CD4-positive, alpha-beta T cell treated with Interleukin-17A for 4 hours (primary cell): ENCODE measurements at places on chromosomes 6 and 20.

DNA sequence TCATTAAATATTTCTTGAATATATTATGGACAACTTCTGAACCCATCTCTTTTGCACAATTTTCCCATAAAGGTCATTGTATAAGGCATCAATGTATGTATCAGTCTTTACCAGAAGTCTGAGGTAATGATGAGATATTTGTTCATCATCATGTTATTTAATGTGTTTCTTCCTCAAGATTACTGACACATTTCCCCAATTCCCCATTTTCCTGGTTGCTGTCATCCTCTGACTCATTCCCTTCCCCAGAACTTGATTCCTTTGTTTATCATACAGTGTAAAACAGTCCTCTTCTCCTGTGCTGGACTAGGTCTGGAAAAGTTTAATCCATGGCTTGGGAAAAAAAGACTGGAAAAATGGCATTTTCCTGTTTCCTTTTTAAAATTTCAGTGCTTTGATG lies 107.9 kb upstream of the FLRT3 start:
- DNase-seq, result no peak

GRCh38 chr20:20070871-20071726 lies 18.8 kb downstream of the CFAP61 start:
- no peak for DNase-seq

GRCh38 chr6:130366107-130367005 lies 539 bp downstream of the TMEM200A start:
- peak; percentile 52 for DNase-seq

- DNase-seq, result no peak
Measured at GRCh38 chr6:17311595-17312311, 30.6 kb downstream of the RBM24 start.

DNA sequence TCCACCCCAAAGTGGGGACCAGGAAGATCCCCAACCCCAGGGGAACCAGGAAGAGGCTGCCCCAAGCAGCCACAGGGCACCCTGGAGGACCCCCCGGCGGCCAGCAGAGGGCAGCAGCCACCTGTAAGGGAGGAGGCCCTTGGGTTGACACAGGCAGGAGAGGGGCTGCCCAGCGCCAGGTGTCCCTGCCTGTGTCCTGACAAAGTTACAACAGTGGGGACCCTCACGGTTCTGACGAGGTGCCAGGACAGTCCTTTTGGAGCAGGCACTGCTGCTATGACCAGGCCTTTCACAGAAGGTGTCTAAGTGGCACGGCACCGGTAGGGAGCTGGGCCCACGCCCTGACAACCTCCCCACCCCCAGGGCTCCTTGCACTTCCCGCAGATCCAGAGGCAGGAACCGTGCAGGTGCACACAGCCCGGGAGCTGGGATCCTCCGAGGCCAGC lies 176.7 kb downstream of the BMP7 start:
- DNase-seq, result peak; percentile 60

- no peak for DNase-seq
Measured at GRCh38 chr6:105024803-105025202, 67.9 kb downstream of the LIN28B start.

DNA sequence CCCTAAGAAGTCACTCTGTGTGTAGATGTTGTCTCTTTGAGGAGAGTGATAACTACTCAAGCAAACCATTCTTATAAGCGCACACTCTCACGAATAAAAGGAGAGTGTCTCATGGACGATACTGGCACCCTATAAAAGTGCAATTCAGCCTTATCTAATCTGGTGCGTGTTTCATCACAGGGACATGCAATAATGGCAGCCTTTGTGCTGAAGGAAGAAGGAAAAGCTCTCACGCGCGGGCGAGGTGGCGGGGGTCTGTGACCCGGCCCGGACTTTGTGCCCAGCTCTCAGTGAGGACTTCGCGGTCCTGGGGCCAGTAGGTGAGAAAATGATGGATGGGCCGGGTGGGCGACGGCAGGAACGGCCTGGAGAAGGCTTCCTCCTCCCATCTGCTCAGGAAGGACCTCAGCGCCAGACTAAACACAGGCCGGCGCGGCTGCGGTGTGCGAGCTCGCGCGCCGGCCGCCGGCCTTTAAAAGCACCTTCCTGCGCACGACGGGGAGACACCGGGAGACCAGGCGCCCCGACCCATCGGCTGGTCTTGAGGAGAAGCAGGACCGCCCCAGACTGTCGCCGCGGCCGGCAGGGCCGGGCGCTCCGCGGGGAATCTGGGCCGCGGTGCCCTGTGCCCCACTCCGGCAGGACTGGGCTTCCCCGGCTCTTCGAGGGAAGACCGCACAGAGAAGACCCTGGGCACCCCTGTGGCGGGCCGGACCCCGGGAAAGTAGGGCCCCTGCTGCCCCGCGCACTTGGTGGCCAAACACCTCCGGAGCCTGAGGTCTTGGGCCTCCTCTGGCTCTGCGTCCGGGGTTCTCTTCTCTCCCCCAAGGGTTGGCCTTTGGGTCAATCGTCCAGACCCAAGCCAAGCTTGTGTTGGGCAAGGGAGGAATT lies 8.3 kb upstream of the FOXC1 start:
- DNase-seq, result no peak

DNA sequence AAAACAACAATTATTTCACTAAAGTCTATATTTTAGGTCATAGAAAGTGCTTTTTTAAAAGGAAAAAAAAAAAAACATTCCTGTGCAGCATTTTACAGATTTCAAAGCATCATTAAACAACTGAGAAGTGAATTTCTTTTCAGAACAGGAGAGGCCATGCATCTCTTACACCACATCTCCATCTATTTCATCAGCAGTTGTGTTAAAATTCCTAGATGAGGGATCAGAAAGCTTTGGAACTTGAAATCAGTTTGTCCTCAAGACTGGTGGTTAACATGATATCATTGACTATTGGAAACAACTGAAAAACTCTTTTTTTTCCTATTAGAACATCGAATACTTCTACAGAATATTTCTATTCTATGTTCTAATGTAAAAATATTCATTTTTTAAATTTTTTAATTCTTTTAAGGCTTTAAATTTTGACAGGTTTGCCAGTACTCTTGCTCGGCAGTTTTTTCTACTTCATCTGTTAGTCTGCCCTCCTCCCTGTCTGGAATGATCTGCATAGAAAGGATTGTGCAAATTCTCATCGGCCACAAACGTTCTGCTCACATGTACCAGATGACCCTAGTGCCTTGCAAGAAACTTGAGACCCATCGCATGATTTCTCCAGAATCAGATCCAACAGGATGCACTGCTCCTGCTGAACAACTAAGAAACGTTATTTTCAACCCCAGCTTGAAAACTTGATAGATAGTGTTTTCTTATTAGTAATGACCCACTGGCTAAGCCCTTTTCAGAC lies 411.0 kb upstream of the AGPAT4 start:
- no peak for DNase-seq

GRCh38 chr6:18506382-18507017 lies 119.3 kb downstream of the RNF144B start:
- no peak for DNase-seq

- no peak for DNase-seq
Measured at GRCh38 chr20:12467758-12468157, 541.0 kb upstream of the SPTLC3 start.

GRCh38 chr20:20463933-20464374 lies 96.0 kb downstream of the INSM1 start:
- DNase-seq, result no peak

DNA sequence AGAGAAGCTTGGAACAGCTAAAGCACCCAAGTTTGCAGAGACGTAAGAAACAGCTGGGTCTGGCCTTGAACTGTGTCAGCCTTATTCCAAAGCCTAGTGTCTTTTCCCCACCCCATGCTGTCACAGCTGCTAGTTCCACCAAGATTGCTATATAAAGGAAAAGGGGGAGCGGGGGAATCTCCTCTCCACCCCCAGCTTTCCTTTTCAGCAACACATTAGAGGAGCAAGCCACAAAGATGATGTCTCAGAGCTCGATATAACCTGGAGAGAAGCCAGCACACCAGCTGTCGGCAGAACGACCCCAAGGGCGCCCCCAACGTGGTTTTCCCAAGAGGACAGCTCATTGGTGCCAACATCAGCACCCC lies 36.5 kb downstream of the ATP9A start:
- no peak for DNase-seq

- DNase-seq, result no peak
Measured at GRCh38 chr6:113396730-113397129, 460.4 kb upstream of the MARCKS start.

- peak; percentile 39 for DNase-seq
Measured at GRCh38 chr6:113994934-113995342, 24.0 kb upstream of the HDAC2 start.

DNA sequence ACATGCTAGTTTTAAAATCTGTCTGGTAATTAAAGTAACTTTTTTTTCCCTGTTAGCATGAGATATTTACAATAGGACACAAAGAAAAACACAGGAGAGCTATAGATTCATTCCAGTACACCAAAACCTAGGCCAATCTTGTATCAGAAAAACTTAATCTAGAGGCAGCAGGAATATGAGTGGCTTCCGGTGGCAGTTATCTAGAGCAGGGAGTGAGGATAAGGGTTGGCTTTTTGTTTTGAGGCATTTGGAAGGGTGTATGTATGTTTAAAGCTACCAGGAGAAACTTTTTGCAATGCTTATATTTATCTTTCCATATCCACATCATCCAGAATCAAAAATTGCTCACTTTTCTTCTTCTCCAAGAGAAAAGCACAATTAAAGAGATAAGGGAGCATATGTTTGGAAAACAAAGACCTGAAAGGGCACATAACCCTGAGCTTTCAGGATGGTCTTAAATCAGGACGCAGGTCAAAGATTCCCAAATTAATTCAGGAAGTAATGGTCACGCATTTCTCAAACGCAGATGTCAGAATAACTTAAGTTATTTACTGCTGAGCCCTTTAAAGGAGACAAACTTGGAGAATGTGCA lies 13.1 kb downstream of the TFAP2A start:
- DNase-seq, result no peak

DNA sequence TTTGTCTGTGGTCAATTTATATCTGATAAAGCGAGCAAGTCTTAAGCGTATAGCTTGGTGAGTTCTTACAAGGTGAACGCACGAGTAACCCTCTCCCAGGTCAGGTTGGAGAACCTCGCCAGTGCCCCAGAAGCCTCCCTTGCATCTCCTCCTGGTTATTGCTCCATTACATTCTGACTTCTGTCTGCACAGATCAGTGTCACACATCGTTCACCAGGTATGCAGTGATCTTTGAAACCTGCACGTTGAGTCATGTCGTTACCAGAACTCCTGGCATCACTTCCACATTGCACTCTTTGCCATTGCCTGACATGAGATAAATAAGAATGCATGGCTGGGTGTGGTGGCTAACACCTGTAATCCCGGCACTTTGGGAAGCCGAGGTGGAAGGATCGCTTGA lies 44.2 kb downstream of the AKAP12 start:
- no peak for DNase-seq

GRCh38 chr20:50496773-50497385 lies 13.3 kb upstream of the PTPN1 start:
- DNase-seq, result no peak

DNA sequence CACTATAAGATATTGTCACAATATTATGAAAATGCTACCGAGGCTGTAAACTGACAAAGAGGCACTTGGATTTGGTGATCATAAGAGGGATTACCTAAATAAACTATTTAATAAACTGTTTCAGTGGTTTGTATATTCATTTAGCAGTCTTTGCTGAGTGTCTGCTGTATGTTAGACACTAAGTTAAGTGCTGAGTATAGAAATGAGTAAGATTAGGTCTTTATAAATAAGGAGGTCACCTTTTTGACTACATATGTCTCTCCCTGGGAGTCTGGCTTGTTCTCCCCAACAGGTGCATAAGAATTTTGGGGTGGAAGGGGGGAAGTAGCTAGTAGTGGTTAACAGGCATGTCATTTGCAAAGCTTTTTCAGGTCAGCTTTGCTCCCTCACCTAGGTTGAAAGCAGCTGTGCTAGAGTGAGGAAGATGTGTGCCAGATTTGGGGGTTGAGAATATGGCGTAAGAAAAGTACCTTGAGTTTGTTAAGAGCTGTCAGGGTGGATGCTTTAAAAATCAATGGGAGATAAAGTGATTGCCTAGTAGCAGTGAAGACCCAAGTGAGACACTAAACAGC lies 246.3 kb downstream of the ZFAND3 start:
- DNase-seq, result no peak

- DNase-seq, result no peak
Measured at GRCh38 chr20:23658336-23658735, 20.6 kb upstream of the CST3 start.

DNA sequence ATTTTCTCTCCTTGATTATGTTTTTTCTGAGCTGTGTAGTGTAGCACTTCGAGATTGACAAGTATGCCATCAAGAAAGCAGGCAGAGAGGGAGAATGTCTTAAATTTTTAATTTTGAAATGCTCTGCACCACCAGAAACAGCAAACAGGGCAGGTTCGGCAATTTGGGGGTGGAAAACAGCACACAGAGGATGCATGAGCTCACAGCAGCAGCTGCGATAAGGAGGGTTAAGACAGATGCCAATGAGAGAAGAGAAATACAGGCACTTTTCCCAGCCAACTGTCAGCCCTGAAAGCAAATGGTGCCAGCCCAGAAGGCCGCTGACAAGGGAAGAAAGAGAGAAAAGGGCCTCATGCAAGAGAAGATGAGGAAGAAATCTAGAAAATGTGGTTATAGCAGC lies 15.1 kb upstream of the SNRPB2 start:
- no peak for DNase-seq

DNA sequence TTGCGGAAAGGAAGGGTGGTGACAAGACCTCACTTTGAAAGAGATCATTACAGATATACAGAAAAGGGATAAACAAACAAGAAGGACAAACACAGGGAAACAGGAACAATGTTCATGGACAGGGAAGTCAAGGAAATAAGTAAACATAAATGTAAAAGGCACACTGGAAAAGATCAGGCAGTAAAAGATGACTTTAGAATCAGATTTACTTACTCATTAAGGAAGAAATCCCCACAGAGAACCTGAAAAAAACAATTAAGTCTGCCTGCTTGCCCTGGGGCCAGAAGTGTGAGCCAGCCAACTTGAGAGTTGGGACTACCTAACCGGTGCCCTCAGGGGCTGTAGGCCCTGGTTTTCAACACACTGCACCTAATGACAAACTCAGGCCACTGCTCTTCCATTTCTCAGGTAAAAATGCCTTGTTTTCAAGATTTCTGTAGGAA lies 1.7 kb downstream of the APMAP start:
- no peak for DNase-seq

DNA sequence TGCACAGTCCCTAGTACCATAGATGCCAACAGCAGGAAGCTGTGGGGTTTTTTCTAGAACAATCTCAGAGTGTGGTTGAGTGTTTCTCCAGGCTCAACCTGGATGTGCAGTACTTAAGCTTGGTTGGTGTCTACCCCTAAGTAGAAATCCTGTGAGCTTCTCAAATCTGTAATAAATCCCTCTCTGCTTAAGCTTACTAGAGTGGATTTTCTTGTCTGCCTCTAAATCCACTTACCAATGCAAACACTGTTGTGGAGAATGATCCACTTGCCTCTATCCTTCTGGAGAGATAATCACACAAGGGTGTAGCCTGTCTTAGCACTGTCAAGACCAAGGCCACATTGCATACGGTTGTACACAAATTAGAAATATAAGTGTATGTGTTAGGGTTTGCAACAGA lies 43.3 kb upstream of the CLIC5 start:
- no peak for DNase-seq

GRCh38 chr20:22223236-22223635 lies 361.1 kb downstream of the FOXA2 start:
- no peak for DNase-seq

GRCh38 chr6:41721414-41721813 lies 14.0 kb downstream of the TFEB start:
- no peak for DNase-seq
